Breast epithelium (tissue), 4 donors: ENCODE measurements at places on chromosomes 2 and 18. TPM values are rescaled to one million over a fixed set of nuclear protein-coding genes. Genes with fewer than 3 reads are reported as not detected.

Gene SLC9A4
- not detected for total RNA-seq

Gene CDK5R2
- not detected for total RNA-seq

Gene CNTNAP5
- not detected for total RNA-seq

- H3K4me3 ChIP-seq, result no peak overlapping the region
- no peaks in the 10 kb centered on the region for H3K36me3 ChIP-seq
- no peaks in the 10 kb centered on the region for H3K4me1 ChIP-seq
- no peaks in the 10 kb centered on the region for H3K27me3 ChIP-seq
- no peak for DNase-seq
Observed at GRCh38 chr2:55786280-55786679, 92.6 kb upstream of the PNPT1 start.

DNA sequence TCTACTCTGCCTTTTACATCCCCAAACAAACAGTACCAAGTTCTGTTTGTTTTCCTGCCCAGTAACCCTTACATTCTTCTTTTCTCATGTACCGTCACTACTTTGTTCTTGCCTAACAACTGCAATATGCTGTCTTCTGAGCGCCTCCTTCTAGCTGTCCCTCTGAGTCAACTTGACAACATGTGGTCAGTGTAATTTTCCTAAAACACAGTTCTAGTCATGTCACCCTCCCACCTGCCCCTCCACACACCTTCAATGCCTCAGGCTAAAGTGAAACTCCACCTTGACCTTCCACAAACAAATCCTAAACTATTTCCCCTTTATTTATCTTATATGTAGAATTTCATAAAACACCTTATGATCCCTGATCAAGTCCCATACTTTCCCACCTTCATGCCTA is 124.6 kb upstream of the CD302 start:
- no peaks in the 10 kb centered on the region for H3K36me3 ChIP-seq
- H3K27me3 ChIP-seq, result no peaks in the 10 kb centered on the region
- H3K4me1 ChIP-seq, result no peaks in the 10 kb centered on the region
- DNase-seq, result no peak
- no peak overlapping the region for H3K27ac ChIP-seq
